ENCODE measurements at places on chromosomes 6 and 20.

DNA sequence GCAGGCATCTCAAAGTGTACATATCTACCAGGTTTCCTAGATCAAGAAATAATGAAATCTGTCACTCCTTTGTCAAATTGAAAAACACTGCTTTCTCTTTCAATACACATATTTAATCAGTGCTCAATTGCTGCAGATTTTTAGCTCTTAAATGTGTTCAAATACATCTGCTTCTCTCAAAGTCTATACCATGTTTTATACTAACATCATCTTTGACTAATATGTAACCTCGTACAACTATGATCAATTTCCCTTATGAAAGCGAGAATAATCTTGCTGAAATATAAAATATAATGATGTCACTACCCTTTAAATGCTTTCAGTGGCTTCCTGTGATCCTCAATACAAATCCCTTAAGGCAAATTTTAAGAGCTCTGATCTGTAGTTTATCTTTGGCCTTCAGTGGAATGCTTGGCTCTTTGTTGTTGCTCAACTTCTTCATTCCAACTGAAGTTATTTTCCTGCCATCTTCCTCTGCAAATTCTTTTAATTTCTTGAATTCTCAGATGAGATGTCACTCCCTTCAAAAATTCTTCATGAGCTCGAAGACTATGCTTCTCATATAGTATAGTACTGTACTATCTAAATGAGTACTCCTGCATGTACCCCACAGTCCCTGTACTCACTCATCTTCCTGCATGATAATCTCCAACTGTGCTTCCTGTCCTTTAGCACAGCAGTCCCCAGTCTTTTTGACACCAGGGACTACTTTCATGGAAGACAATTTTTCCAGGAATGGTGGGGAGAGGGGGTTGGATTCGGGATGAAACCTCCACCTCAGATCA lies 545.1 kb upstream of the GJE1 start:
- DNase-seq: no peak

DNA sequence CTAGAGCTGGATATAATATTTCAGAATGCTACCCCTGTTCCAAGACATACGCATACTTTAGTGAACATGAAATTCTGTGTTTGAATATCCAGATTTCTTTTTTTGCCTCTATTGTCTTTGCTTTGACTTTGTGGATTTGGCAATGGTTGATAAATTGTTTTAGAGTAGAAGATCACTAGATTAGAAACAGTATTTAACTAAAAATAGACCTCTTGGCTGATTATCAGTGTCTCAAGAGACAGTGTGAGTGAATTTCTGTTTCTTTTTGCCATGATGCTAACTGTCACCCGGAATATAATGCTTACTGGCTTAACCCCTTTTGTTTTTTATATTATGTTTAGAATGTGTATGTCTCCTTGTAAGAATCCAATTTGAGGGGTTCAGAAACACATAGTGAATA lies 102.5 kb downstream of the PLCB1 start:
- no peak for DNase-seq

GRCh38 chr20:58438970-58439808 lies 50.2 kb downstream of the VAPB start:
- DNase-seq: no peak

DNA sequence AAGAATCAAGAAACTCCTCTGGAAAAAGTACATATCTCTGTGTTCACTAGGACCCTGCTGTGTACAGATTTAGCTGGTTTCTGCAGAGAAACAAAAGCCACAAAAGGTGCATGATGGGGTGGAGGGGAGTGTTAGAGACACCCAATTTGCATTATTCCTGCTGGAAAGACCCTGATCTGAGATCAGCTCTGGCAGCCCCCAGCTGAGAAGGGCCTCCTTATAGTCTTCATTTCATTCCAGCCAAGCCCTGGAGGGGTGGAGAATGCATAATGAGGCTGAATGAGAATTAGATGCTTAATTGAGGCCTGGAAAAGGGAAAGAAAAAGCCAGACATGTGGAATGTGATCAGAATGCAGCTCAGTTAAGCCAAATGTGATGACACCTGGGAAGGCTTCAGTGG lies 545.6 kb downstream of the KIF16B start:
- DNase-seq: no peak

DNA sequence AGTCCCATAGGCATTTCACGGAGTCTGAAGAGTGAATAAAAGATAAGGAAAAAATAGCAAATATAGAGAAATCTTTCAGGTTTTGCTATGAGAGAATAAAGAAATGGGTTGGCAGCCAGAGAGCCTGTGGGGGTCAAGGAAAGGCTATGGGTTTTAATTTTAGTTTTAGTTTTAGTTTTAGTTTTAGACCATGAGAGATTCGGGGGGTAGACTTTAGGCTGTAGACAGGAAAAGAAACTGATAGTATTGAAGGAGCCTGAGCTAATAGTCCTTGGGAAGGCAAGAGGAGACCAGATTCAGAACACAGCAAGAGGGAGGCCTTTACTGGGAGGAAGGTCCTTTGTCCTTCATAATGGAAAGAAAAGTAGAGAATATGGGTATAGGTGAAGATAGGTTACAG lies 19.3 kb downstream of the DOP1A start:
- no peak for DNase-seq

DNA sequence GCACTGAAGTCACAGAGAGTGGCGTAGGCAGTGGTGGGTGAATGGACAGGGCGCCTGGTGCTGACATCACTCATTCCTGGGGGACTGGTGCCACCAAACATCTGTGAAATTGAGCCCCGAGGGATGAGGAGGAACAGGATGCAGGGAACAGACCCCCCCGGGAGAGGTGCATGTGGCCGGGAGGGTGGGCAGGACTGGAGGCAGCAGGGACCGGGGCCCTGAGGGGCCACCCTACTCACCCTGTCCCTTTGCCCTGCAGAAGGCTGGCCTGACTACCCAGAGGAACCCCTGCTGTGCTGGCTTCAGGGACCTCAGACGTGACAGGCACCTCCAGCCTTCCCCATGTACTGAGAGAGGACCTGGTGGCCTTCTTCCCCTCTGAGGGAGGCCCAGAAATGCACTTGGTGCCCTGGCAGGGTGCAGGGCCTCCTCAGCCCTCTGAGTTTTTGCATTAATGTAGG lies 25.1 kb downstream of the SYNDIG1 start:
- no peak for DNase-seq

DNA sequence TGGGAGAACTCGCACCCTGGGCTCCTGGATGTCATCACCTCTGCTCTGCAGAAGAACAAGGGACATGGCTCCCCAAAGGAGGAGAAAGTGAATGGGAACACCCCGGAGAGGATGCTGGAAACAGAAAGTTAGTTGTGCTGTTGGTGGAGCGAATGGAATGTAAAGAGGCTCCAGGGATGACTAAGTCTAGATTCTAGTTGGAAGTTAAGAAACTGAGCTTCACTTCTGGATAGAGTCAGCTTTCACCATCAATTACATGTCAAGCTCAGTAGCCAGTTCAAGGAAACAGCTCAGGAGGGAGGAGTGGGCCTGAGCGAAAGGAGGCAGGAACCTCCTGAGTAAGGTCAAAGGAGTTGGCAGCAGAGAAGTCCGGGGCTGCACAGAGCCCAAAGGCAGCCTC lies 132.1 kb upstream of the ARID1B start:
- DNase-seq: no peak

- DNase-seq: no peak
These were observed 28.4 kb downstream of the LYRM2 start for GRCh38 chr6:89610149-89610642.

DNA sequence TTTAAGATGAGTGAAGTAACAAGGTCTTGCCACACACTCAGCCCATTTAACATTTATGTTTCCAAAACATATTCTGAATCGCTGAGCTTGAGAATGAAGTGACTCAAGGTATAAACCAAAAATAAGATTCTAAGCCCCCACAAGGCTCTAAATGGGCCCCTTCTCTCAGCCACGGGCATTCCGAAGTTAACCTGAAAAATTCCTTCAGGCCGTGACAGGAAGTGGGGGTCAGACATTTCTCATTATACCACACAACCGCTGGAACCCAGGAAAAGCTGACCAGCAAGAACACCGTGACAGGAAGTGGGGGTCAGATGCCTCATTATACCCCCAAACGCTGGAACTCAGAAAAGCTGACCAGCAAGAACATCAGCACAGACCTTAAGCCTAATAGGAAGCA lies 247.9 kb downstream of the ERMARD start:
- DNase-seq: no peak

All from cerebellar nuclear complex (tissue), 1 donor.